ENCODE measurements at places on chromosomes 11 and 22.
A peak's percentile ranks its signal among the peaks of the same experiment; 100 is the strongest.

- DNase-seq, result no peak
Measured at GRCh38 chr11:5767056-5767455, 13.0 kb downstream of the OR52N4 start.

DNA sequence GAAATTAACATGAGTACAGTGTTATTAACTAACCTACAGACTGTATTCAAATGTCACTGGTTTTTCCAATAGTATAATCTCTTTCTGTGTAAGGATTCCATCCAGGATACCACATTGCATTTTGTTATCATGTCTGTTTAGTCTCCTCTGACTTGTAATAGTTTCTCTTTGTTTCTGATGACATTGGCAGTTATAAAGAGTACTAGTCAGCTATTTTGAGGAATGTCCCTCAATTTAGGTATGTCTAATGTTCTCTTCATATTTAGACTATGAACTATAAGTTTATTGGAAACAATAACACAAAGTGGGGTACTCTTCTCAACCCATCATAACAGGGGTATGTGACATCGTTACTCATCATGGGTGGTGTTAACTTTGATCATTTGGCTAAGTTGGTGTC is 20.3 kb upstream of the ME3 start:
- no peak for DNase-seq

DNA sequence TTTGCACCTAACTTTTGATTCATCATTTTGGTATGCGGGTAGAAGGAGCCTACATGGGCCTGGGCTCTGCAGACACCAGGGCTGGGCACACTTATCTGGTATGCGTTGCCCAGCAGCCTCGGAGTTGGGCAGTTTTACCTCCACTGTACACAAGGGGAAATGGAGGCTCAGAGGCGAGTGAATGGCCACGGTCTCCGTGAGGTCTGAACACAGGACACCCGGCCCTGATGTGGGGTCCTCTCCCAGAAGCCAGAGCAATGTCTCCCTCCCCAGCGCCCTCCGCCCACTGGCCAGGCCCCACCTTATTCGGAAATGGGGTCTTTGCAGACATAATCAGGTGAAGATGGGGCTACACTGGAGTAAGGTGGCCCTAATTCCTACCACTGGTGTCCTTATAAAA is 43.7 kb downstream of the OSBPL5 start:
- no peak for DNase-seq

GRCh38 chr11:66981976-66982578 is 7.0 kb downstream of the C11orf86 start:
- DNase-seq, result peak; percentile 10

- DNase-seq, result no peak
Measured at GRCh38 chr11:7668911-7669310, 4.4 kb downstream of the CYB5R2 start.

- no peak for DNase-seq
Measured at GRCh38 chr11:76083563-76084451, 122.5 kb downstream of the WNT11 start.

- no peak for DNase-seq
Measured at GRCh38 chr11:27356624-27357222, 6.3 kb downstream of the CCDC34 start.

- DNase-seq, result no peak
Measured at GRCh38 chr22:46027211-46028105, 50.5 kb upstream of the WNT7B start.

DNA sequence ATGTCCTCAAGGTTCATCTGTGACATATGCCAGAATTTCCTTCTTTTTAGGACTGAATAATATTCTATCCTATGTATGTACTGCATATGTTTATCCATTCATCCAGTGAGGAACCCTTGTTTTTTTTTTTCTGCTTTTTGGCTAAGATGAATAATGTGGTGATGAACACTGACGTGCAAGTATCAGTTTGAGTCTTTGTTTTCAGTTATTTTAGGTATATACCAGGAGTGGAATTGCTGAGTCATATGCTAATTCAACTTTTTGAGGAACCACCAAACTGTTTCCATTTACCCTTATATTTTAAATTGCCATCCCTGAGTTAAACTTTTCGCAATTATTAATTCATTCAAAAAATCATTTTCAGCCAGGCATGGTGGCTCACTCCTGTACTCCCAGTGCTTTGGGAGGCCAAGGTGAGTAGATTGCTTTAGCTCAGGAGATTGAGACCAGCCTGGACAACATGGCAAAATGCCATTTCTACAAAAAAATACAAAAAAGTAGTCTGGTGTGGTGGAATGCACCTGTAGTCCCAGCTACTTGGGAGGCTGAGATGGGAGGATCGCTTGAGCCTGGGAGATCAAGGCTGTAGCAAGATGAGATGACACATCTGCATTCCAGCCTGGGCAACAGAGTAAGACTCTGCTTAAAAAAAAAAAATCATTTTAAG is 64.2 kb downstream of the MICAL2 start:
- no peak for DNase-seq

- no peak for DNase-seq
Measured at GRCh38 chr22:19169002-19169946, 9.3 kb downstream of the SLC25A1 start.

DNA sequence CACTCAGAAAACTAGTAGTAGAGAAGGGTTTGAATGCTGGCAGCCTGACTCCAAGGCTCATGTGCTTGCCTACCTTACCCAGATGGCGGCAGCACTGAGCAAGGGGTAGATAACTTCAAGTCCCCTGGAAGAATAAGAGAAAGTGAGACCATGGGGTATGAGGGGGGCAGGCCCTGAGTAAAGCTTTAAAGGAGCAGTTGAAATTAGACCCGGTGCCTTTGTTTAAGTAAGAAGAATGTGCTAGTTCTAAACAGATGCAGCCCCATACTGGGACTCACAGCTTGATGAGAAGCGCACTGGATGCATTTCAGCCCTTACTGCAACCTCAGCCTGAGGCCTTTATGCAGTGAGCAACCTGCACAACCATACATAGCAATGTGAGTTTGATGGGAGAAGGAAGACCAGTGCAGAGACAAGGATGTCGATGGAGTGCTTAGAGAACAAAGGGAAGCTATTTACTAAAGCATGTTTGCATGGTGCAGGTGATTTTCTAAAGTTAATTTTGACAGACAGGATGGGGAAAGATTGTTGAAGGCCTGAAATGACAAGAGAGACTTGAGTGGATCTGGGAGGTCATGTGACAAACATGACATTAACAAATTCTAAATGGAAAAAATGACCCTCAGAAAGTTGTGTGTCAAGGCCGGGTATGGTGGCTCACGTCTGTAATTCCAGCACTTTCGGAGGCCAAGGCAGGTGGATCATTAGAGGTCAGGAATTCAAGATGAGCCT is 27.1 kb upstream of the TMA7B start:
- peak; percentile 59 for DNase-seq

- no peak for DNase-seq
Measured at GRCh38 chr11:85826116-85826855, 15.3 kb upstream of the SYTL2 start.

- DNase-seq, result no peak
Measured at GRCh38 chr22:35258191-35258988, 1.1 kb downstream of the HMGXB4 start.

GRCh38 chr11:96680211-96681018 is 290.6 kb downstream of the JRKL start:
- no peak for DNase-seq

DNA sequence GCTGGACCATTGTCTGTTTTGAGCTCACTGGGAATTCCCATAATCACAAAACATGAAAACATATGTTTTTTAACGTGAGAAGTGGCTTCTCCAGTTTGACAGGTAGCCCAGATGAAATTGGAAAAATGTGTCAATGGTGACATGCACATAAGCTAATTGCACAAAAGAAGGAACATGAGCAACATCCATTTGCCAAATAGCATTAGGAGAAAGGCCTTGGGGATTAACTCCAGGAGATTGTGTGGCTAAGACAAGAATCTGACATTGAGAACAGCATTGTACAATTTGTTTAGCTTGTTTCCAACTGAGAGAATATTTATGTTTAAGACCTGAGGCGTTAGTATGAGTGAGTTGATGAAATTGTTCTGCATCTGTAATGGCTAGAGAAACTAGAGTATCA is 147.0 kb upstream of the API5 start:
- no peak for DNase-seq

DNA sequence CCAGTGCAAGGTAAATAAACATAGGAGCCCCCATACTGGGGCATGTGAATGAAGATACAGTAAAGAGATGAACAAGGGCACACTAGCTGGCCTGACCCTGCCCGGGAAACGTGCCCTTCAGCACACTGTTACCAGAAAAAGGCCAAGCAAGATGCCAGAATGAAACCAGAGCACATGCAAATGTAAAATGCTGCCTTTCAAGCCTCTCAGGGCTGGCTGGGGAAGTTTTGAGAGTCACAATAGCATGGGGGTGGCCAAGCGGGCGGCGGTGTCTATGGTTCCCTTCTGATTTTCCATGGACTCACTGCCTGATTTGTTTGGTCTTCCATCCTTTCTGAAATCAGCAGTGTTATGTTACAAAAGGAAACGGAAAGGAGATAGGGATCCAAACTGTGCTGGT is 18.9 kb upstream of the SUSD2 start:
- DNase-seq, result no peak

- no peak for DNase-seq
Measured at GRCh38 chr22:31625661-31626426, 36.2 kb downstream of the PISD start.

DNA sequence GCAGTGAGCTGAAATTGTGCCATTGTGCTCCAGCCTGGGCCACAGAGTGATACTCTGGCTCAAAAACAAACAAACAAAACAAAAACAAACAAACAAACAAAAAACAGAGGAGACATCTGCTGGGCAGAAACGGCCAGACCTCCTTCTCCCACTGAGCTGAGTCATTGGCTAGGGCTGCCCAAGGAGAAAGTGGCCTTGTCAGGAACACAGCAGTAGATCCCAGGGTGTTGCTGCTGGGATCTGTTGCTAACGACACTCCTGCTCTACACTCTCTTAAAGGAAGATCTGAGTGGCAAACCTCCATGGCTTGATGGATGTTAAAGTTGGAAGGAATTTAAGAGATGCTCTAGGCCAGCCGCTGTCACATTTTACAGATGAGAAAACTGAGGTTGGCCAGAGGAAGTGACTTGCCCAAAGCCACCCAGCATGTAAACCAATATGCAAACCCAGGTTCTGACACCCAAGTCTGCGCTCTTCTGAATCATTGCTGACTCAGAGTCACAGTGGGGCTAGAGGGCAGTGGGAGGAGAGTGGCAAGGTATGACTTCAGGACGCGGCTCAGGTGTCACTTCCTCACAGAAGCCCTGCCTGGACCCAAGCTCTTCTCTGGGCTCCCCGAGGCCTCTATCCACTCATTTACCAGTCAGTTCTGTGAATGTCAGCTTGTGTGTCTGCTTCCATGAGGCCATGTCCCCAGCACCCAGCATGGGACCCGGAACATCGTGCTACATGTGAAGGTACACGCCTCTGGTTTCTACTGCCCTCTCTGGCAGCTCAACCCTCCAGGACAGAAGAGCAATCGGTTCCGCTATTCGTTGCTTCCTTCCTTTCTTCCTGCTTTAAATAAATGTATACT is 11.3 kb upstream of the GDPD5 start:
- DNase-seq, result no peak

Data from activated CD4-positive, alpha-beta T cell treated with anti-CD3 and anti-CD28 coated beads, Interleukin-2, amount 50 U/mL, for 1 hour (primary cell).